ENCODE measurements at places on chromosomes 3 and 15. TPM values are rescaled to one million over a fixed set of nuclear protein-coding genes. Genes with fewer than 3 reads are reported as not detected.

- H3K4me1 ChIP-seq: peaks cover 3% of the 10 kb centered on the region
- no peak for DNase-seq
- H3K27me3 ChIP-seq: no peaks in the 10 kb centered on the region
These were observed 22.4 kb upstream of the THUMPD3 start for GRCh38 chr3:9340472-9340902.

- no peaks in the 10 kb centered on the region for H3K27me3 ChIP-seq
- peaks cover 11% of the 10 kb centered on the region for H3K4me1 ChIP-seq
- H3K27ac ChIP-seq: no peak overlapping the region
- peak overlapping the region; percentile 96 for H3K4me3 ChIP-seq
- no peaks in the 10 kb centered on the region for H3K36me3 ChIP-seq
These were observed 1.1 kb downstream of the CLCN2 start for GRCh38 chr3:184360070-184360928.

DNA sequence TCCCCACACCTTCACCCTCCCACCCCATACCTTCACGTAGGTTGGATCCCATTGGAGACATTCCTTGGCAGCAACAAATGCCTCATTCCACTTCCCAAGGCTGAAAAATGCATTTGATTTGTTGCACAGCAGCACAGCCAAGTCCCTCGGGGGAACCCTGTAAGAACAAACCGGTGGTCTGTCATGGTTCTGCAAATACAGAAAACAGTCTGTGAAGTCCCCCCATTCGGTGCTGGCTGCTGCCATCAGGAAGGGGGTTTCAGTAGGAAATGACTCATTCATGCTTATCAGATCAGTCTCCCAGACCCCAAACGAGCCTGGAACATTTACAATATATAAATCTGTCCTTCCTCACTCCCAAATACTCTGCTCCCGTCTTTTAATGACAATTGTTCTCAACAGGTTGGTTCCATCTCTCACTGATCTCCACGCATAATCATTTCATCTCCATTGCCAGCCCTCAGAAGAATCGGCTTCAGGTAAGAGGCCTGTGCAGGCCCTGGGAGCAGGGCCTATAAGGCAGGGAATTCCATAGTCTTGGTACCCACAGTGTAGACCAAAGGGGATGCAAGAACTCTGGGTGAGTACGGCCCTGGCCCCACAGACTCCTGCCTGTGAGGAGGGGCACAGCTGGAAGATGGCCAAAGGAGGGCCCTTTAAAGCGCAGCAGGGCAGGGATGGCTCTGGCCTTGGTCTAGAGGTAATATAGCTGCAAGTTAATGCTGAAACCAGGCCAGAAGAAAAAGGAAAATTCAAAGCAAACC is 41.6 kb downstream of the TRANK1 start:
- H3K4me1 ChIP-seq: no peaks in the 10 kb centered on the region
- H3K27ac ChIP-seq: no peak overlapping the region
- no peak for DNase-seq
- H3K27me3 ChIP-seq: no peaks in the 10 kb centered on the region
- H3K36me3 ChIP-seq: no peaks in the 10 kb centered on the region

- no peak overlapping the region for H3K4me3 ChIP-seq
- H3K36me3 ChIP-seq: no peaks in the 10 kb centered on the region
- DNase-seq: no peak
- H3K27me3 ChIP-seq: peaks cover 2% of the 10 kb centered on the region
- H3K27ac ChIP-seq: no peak overlapping the region
- H3K4me1 ChIP-seq: no peaks in the 10 kb centered on the region
These were observed 163.2 kb downstream of the SYNPR start for GRCh38 chr3:63441262-63441661.

The USP13 gene
- polyA plus RNA-seq: 86.2 TPM

GRCh38 chr3:197961582-197961945 is 1.5 kb downstream of the LMLN start:
- no peak overlapping the region for H3K27ac ChIP-seq
- no peak for DNase-seq
- H3K27me3 ChIP-seq: no peaks in the 10 kb centered on the region
- no peak overlapping the region for H3K4me3 ChIP-seq
- H3K36me3 ChIP-seq: peaks cover 7% of the 10 kb centered on the region

DNA sequence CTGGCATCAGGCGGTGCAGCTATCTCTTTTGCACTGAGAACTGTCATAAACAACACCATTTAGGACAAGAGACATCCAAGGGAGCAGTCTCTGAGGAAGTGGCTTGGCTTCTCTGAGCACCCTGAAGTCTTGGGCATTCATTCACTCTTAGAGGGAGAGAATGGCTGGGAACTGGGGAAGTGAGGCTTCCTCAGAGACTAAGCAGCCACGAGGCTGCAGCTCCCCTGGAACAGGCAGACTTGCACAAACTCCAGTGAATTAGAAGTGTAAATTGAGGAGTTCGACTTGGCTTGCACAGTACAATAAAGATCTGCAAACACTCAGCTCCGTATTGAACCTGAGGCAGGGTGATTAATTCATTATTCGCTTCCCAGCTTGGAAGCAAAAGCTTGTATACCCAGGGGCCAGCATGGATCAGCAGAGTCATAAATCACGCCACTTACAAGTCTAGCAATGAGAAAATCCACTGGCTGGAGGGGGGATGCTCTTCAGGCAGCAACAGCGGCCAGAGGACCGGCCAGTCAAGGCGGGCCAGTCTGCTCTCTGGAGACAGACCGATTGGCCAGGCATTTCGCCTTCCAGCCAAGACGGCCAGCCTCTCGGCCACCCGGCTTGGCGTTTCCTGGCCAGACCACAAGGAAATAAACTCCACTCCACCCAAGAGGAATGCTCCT is 118.8 kb upstream of the ADPGK start:
- peak; percentile 66 for DNase-seq
- H3K4me3 ChIP-seq: no peak overlapping the region
- peak overlapping the region; percentile 33 for H3K27ac ChIP-seq
- H3K36me3 ChIP-seq: no peaks in the 10 kb centered on the region
- no peaks in the 10 kb centered on the region for H3K27me3 ChIP-seq

DNA sequence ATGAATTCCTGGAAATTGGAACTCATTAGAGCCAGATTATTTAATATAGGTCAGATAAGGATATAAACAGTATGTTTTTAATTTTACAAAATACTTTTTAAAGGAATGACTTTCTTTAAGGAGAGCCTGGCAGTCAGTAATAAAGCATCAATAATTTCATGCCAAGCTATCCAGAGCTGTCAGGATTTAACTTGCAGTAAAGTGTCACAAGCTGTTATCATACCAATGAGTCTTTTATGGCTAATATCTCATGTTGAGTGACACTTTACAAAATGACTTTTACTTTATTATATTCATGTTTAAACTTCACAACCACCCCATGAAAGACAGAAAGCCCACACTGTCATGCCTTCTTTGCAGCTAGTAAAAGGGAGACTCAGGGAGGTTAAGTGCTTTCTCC is 72.9 kb upstream of the C3orf49 start:
- no peaks in the 10 kb centered on the region for H3K27me3 ChIP-seq
- no peak for DNase-seq
- H3K4me3 ChIP-seq: no peak overlapping the region
- no peaks in the 10 kb centered on the region for H3K36me3 ChIP-seq
- no peaks in the 10 kb centered on the region for H3K4me1 ChIP-seq

The ZPLD1 gene
- polyA plus RNA-seq: not detected

GRCh38 chr15:66822114-66822513 is 120.1 kb downstream of the SMAD6 start:
- H3K4me1 ChIP-seq: no peaks in the 10 kb centered on the region
- H3K4me3 ChIP-seq: no peak overlapping the region

DNA sequence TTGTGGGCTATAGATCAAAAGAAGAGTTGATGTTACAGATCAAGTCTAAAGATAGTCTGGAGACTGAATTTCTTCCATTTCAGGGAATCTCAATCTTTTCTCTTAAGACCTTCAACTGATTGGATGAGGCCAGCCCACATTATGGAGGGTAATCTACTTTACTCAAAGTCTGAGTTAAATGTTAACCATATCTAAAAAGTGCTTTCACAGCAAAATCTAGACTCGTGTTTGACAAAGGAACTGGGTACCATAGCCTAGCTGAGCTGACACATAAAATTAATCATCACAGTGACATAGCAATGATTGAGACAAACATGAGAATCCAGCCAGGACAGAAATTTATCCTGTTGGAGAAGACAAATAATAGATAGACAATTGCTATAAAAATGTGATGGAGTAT is 407.9 kb upstream of the GRM7 start:
- no peak overlapping the region for H3K4me3 ChIP-seq
- DNase-seq: no peak
- H3K27ac ChIP-seq: no peak overlapping the region
- no peaks in the 10 kb centered on the region for H3K4me1 ChIP-seq
- no peaks in the 10 kb centered on the region for H3K27me3 ChIP-seq

Data from psoas muscle (tissue), 8 donors.